ENCODE measurements at places on chromosomes 2 and 18. TPM values are rescaled to one million over a fixed set of nuclear protein-coding genes. Genes with fewer than 3 reads are reported as not detected.

The CIB4 gene
- total RNA-seq, result not detected

DNA sequence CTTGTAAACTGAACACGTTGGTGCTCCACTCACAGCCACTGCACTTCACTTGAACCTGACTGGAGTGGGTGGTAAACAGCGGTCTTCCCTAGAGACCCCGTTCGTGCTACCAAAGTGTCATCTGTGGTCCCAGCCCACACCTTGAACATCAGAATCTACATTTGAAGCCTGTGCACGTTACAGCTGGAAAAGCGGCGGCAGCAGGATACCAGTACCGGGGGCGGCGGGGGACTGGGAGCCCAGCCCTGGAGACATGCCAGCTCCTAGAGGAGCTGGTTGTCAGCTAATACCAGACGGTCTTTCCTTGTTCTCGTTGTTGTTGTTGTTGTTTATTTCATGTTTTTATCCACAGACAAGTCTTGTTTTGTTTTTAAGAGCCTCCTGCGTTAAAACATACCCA lies 156.7 kb downstream of the WDSUB1 start:
- no peak for DNase-seq

DNA sequence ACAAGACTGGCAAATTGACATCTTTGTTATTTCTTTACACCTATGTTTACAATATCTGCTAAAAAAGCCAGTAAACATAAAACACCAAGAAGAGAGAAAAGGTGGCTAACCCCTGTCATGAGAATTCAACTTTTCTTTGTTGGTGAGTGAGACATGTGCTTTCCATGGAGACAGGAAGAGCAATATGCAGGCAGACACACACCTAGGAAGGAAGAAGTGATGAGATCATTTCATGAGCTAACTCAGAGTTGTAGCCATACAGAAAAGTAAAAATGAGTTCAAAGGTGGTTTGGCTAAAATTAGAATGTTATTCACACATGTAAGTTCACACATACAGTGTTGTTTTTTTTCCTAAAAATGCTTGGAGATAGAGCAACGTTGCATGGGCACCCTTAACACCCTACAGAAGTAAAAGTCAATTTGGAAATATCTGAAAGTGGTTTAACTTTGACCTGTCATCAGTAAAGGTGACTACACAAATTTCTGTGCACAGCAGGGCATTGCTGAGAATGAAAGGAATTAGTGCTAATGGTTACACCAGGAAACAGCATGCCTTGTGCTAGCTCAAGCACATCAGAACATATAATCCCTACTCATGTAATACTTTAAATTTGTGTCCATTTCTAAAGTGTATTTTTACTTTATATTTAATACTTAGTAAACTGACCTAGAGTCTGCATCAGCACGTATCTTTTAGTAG lies 557.6 kb downstream of the CBLN2 start:
- no peak for DNase-seq

The NOP58 gene
- 70.6 TPM for total RNA-seq

DNA sequence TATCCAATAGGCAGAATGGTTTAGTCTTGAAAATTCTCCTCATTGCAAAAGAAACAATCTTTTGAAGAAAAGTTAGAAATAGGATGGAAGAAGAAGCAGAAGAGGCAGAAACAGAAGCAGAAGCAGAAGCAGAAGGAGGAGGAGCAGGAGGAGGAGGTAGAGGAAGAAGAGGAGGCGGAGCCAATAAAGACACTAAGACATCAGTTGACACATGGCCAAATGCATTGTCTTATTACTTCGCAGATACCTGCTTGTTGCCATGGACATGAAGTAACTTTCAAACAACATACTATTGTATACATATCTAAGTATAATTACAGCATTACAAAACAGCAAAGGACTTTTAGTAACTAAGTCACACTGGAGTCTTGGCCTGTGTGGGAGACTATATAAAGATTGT lies 606.3 kb downstream of the METTL4 start:
- DNase-seq, result no peak

- no peak for DNase-seq
Observed at GRCh38 chr2:149152469-149152953, 114.0 kb downstream of the LYPD6B start.

- no peak for DNase-seq
Observed at GRCh38 chr2:20422402-20423271, 24.2 kb upstream of the RHOB start.

DNA sequence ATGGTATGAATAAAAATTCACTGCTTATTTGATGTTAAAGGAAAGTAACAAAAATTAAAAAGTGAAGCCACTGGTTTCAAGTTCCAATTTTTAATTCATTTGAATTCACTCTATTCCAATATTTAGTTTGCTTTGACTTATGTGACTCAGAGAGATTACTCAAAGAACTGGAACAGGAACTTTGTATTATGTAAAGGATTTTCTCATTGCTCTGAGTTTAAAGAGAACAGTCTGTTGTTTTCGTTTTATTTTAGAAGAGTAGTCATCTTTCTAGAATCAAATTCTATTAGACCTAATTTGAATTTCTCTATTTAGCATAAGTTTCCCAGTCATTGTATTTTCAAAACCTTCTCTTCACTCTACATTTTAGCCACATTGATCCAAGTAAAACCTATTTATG lies 300.1 kb upstream of the SLC8A1 start:
- DNase-seq, result no peak

GRCh38 chr2:235000426-235001236 lies 48.8 kb downstream of the SH3BP4 start:
- DNase-seq, result no peak

DNA sequence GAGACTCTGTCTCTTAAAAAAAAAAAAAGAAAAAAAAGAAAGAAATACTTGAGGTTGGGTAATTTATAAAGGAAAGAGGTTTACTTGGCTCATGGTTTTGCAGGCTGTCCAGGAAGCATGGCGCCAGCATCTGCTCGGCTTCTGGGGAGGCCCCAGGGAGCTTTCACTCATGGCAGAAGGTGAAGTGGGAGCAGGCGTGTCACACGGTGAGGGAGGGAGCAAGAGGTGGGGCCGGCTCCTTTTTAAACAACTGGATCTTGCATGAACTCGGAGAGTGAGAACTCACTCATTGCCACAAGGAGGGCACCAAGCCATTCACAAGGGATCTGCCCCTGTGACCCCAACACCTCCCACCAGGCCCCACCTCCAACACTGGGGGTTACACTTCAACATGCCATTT lies 30.6 kb downstream of the CYP26B1 start:
- no peak for DNase-seq

GRCh38 chr2:68637047-68637446 lies 6.3 kb upstream of the PROKR1 start:
- no peak for DNase-seq

GRCh38 chr18:39698436-39698835 lies 2132.8 kb upstream of the CELF4 start:
- no peak for DNase-seq

The HOXD8 gene
- total RNA-seq, result 18.1 TPM

The RTP5 gene
- not detected for total RNA-seq

GRCh38 chr2:129240061-129240460 lies 739.4 kb upstream of the RAB6C start:
- DNase-seq, result no peak

The FBXO41 gene
- 7.0 TPM for total RNA-seq

DNA sequence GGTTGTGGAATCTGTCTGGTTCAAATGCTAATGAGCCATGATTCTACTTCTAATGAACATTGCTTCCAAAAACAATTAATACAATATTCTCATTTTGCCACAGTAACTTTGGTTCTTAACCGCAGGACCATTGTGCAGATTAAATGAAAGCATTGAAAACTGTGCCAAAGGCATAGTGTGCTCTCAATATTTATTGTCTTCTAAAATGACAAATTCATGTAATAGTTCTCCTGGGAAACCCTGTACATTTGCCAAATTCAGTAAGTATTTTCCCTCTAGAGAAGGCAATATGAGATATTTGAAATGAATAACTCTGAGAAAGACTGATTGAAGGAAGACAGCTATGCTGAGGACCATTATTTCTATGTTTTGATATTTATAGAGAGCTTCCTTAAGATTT lies 246.3 kb downstream of the CCDC102B start:
- DNase-seq, result no peak

The APOB gene
- total RNA-seq, result not detected

The TTN gene
- under 0.01 TPM for total RNA-seq

- DNase-seq, result no peak
Observed at GRCh38 chr2:11910971-11911370, 164.5 kb downstream of the LPIN1 start.

GRCh38 chr2:6960659-6961058 lies 43.4 kb downstream of the RNF144A start:
- DNase-seq, result no peak

- DNase-seq, result no peak
Observed at GRCh38 chr2:84879584-84880394, 1.1 kb downstream of the TRABD2A start.

- no peak for DNase-seq
Observed at GRCh38 chr2:42103829-42104228, 56.0 kb downstream of the PKDCC start.

DNA sequence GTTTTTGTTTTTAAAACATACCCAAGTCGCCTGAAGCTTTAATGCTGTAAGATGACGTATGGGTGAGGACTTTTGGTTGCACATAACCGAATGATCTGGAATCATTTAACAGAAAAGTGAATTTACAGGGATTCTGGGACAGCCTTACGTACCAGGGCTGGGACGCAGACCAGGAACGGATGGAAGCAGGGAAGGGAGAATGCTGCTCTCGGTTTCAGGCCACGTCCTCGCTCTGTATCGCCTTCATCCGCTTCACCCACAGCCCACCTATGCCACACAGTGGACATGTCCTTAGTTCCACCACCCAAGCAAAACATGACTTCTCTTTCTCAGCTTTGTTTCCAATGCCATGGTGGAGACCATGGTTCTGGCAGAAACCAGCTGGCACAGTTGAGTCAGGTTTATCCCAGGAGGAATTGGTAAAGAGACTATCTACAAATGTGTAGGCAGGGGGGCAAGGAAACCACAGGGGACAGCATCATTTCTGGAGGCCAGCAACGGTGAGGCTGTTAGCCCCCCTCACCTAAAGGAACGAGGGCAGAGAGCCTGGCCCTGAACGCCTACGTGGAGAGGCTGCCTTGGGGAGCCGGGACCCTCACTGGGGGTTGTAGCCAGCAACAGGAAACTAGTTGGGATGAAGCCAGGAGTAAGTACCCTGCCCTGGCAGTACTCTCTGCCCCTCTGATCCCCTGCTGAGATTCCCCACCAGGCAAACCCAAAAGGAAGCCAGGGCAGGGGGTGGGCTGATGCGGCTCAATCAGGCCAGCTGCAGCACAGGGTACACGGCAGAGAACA lies 132.5 kb downstream of the NDUFA10 start:
- no peak for DNase-seq

The LYG1 gene
- 1.0 TPM for total RNA-seq

DNA sequence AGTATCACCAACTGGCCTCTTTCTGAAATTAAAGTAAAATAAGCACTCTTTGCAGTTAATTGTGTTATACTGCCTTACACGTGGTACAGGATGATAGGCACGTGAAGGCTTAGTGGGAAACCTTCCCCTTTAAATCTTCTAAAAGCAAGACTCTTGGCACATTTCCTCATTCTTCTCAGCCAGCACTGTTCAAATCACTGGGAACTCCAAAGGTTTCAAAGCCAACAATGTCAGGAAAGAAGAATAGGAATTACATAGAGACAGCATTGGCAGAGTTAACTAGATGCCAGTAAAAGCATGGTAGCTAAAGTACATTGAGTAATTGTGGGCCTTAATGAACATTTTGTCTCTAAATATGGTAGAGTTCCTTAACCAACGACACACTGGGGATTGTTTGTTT lies 96.4 kb downstream of the DTNA start:
- DNase-seq, result no peak

The LYPD6 gene
- 3.7 TPM for total RNA-seq

GRCh38 chr2:217785544-217786045 lies 217.2 kb downstream of the TNS1 start:
- DNase-seq, result no peak

GRCh38 chr2:180655842-180656454 lies 324.5 kb upstream of the UBE2E3 start:
- no peak for DNase-seq

GRCh38 chr2:69791045-69791444 lies 38.4 kb upstream of the GMCL1 start:
- no peak for DNase-seq

- DNase-seq, result peak; percentile 2
Observed at GRCh38 chr2:63888490-63889402, 47.0 kb downstream of the UGP2 start.

- no peak for DNase-seq
Observed at GRCh38 chr18:59429608-59430007, 70.5 kb upstream of the LMAN1 start.

DNA sequence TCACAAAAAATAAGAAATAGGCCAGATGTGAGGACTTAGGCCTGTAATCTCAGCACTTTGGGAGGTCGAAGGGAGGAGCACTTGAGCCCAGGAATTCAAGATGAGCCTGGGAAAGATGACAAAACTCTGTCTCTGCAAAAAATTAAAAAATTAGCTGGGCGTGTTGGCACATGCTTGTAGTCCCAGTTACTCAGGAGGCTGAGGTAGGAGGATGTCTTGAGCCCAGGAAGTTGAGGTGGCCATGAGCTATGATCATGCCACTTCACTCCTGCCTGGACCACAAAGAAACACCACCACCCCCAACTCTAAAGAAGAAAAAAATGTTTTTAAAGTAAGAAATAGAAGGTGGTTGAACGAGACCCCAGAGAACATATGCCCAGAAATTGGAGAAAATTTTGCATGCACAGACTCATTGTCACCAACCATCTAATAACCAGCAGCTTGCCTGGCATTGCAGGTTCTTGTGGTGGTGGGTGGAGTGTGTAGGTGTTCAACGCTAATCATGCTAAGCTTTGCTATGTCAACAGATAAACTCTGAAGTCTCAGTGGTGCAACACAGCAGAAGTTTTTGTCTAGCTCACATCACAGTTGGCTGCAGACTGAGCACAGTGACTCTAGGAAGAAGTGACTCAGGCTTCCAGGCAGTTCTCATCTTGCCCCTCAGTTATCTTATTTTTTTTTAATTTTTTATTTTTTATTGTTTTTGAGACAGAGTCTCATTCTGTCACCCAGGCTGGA lies 18.6 kb downstream of the ARL4C start:
- no peak for DNase-seq

The CAPN14 gene
- 0.58 TPM for total RNA-seq

DNA sequence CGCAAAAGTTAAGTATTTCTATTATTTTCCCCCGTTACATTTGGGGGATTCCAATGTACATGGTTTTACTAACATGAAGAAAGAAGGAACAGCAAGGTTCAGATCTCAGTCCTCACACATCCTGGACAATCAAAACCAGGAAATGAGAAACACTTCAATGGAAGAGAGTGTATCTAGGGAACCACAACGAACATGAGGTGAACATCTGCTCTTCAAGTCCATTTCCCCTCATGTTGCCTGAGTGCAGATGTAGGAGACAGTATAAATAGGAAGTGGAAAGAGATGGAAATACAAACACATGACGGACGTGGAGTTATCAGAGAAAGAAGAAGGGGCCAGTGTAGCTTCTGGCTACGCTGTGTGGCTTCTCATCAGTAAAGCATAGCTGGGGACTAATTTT lies 52.6 kb downstream of the CHN1 start:
- DNase-seq, result no peak

DNA sequence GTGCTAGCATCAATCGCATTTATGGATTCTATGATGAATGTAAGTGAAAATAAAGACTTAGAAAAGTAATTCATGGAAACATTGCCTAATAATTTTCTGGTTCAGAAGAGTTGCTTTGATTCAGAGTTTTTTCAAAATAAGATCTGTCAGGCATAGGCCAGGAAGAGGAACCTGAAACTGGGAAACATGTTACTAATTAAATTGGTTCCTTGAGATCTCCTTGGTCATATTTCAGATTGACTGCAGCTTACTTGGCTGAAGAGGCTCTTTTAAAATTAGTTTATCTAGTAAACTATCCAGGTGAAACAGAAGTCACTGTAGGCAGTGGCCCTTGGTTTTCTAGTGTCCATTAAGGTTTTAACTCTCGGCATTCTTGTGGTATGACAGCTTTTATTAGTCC lies 27.4 kb downstream of the PPP1CB start:
- DNase-seq, result no peak

All from kidney epithelial cell (primary cell).